Neuronal stem cell (in vitro differentiated cells): ENCODE measurements at places on chromosomes 12 and 14.

- DNase-seq, result no peak
These were observed 5.4 kb downstream of the KCNH5 start for GRCh38 chr14:63039866-63040265.

GRCh38 chr14:47153746-47154145 is 502.2 kb upstream of the RPL10L start:
- DNase-seq, result no peak

DNA sequence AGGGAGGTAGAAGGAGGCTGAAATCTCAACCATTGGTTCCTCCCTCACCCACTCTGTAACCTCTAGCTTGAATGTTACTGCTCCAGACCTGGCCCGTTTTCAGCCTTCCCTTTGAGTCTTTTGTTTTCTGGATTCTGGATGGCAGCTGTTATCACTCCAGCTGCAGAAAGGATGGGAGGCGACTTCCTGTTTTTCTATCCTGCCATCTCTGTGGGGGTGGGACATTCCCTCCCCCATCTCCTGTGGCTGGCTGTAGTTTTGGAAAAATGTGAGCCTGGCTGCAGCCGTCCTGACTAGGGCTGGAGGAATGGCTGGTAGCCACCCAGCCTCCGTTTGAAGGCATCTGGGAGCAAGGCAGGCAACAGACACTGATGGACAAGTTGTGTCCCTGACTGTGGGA is 2.9 kb upstream of the PPFIBP1 start:
- no peak for DNase-seq

DNA sequence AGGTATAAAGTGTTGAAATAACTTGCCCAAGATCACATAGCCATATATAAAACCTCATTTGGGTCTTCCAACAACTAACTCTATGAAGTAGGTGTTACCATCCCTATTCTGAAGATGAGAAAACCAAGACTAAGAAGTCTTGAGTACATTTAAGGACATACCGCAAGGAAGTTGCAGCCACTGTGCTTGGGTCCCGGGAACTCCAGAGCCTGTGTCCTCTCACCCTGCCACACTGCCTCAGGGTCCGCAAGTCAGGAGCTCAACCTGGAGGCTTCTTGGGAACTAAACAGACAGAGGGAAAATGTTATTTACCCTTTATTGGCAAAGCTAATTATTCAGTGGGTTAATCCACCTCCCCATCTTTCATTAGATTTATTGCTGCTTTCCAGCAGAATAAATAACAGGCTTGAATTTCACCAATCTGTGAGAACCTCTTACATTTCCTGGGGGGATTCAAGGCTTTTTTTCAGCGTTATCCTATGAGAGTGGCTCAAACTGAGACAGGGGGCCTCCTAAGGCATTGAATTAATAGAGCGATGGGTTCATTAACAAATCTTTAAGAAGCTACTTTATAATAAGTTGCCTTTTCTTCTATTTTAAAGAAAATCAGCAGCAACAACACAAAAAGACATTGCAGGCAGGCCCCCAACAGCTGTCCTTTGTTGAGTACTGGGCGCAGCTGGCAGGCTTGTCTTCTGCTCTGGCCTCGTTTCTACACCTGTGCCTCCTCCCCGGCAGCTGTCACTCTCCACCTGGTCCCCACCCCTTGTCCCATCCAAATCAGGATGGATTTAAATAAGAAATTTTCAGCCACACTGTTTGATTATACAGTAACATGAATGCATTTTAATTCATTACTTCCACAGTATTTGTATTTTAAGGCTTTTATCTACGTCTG is 25.3 kb downstream of the PHLDA1 start:
- no peak for DNase-seq
